ENCODE measurements at places on chromosomes 5 and 9. TPM values are rescaled to one million over a fixed set of nuclear protein-coding genes. Genes with fewer than 3 reads are reported as not detected.

DNA sequence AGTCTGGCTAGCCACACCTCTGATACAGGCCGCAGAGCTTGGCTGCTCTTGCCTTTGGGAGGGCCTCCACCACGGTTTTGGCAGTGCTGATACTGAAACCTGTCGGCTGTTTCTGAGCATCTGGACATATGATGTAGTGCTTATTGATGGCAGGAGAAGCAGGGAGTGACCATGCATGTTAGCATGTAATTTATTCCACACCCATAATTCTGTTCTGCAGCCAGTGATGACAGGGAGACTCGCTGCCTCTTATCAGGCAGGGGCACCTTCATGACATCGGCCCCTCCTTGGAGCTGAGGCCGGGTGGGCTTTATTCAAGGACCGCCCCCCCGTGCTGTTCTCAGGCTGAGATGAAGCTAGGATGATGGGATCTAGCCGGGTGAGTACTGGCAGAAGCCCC lies 49.0 kb downstream of the OLFM1 start:
- no peaks in the 10 kb centered on the region for H3K27me3 ChIP-seq
- H3K4me3 ChIP-seq, result no peak overlapping the region
- no peak overlapping the region for H3K27ac ChIP-seq
- no peaks in the 10 kb centered on the region for H3K4me1 ChIP-seq
- DNase-seq, result no peak

CARD6 gene
- 4.5 TPM for total RNA-seq

DNA sequence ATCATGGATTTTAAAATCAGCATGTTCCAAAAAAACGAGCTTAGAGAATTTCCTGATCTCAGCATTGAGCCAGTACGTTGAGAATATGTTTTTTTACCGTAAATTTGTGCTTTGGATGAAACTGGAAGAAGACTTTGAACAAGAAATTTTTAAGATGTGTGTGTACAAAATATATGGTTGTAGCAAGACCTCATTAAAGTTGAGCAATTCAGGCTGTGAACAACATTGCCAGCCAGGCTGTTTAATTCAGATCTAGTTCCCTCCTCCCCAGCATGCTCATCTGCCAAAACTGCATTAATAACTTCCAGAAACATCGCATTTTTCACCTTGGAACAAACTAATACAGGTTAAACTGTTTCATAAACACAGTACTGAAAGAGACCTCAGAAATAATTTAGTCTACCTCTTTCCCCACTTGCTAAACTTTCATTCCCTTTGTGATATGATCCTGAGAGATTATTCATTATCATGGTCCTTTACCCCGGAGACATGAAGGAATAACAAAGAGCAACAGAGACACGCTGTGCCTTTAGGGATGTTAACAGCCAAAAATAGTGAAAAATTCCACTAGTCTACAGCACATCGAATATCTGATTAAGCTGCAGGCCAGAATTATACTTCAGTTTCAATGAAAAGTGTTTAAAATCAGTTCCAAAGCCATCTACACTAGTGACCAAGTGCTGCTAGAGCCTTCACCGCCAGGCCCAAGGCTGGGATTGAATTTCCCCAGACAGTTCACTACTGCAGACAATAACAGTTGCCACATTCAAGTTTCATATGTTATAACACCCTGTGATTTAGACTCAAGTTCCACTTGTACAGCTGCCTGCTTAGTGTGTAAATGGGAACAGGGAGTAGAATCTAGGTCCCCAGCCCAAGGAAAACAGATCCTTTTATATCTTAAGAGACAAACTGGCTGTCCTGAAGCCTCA lies 89.6 kb downstream of the EFNA5 start:
- no peaks in the 10 kb centered on the region for H3K36me3 ChIP-seq
- no peak overlapping the region for H3K4me3 ChIP-seq
- no peak overlapping the region for H3K27ac ChIP-seq
- DNase-seq, result no peak

- no peaks in the 10 kb centered on the region for H3K27me3 ChIP-seq
- no peaks in the 10 kb centered on the region for H3K4me1 ChIP-seq
- H3K27ac ChIP-seq, result no peak overlapping the region
- H3K4me3 ChIP-seq, result no peak overlapping the region
- no peaks in the 10 kb centered on the region for H3K36me3 ChIP-seq
- DNase-seq, result no peak
Observed at GRCh38 chr5:164376843-164377242, 871.4 kb downstream of the MAT2B start.

Measured in hepatocyte (in vitro differentiated cells).